ENCODE measurements at places on chromosomes 6 and 20.

DNA sequence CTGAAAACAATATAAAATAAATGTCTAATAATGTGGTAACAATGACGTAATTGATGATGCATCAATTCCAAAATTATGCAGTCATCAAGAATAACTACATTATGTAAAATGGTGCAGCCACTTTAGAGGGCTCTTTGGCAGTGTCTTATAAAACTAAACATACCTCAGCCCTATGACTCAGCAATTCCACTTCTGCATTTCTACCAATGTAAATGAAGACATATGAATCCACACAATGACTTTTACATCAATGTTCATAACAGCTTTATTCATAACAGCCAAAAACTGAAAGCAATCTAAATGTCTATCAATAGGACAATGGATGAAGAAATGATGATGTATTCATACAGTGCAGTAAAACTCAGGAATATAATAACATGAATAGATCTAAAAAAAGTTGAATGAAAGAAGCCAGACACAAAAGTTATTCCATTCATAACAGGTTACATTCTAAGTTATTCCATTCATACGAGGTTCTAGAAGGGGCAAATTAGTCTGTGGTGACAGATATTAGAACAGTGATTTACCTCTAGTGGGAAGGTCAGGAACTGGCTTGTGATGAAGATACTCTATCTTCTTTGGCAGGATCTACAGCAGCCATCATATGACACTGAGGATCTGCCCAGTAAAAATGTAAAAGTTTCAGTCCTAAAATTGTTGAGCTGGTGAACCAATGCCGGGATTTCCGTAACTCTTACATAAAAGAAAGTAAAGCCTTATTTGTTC lies 396.1 kb downstream of the PLCB1 start:
- DNase-seq = no peak

DNA sequence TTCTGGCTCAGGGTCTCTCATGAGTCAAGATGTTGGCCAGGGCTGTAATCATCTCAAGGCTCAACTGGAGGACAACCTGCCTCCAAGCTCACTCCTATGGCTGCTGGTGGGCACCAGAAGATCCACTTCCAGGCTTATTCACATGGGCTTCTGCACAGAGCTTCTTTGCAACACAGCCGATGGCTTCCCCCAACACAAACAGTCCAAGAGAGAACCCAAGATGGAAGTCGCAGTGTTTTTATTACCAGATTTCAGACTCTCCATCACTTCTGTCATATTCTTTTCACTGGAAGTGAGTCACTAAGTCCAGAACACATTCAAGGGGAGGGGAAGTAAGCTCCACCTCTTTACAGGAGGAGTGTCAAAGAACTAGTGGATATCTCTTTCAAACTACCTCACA lies 75.5 kb downstream of the CD164 start:
- no peak for DNase-seq

DNA sequence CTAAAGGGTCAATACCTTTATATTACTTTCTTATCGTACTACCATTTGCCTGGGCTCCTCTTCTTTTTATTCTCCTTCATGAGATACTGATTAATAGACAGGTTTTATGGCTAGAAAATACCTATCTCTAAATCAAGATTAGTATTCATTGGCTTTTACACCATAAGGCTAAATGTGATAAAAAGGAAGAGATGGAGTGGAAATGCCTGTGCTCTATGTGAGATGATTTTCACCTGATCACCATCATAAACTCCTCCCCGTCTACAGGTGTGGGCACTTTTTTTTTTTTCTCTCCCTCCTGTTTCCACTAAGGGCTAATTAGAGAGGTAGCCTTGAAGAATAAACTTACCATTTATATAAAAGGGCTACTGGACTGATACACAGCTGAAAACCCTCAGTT lies at the start of gene GLYATL3:
TSS of gene GLYATL3 (plus strand) at position 301 of the 400 bp plus-strand sequence. CDS start 12,068 bp downstream, outside the sequence.
- no peak for DNase-seq

GRCh38 chr6:158284007-158284875 lies 28.0 kb upstream of the TULP4 start:
- DNase-seq = peak; percentile 52

- DNase-seq = no peak
These were observed 65.2 kb downstream of the PPP1R14C start for GRCh38 chr6:150207931-150208570.

- no peak for DNase-seq
These were observed 136.3 kb upstream of the SLC22A23 start for GRCh38 chr6:3593161-3593560.

DNA sequence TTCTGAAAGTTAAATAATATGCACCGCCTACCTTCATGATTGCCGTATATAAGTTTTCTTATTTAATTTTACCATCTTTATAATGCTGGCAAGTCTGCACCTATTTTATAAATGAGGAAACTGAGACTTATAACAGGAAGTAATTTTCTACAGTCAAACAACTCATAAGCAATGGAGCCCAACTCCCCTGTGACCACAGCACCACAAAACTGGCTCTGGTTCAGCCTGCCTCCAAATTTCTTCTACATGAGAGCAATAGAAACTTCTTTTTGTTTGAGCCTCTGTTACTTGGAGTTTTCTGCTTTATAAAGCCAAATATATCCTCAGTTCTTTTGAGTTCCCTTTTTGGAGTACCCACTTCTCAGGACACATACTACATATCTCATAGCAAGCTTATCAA lies 131.1 kb upstream of the HSF2 start:
- DNase-seq = no peak

DNA sequence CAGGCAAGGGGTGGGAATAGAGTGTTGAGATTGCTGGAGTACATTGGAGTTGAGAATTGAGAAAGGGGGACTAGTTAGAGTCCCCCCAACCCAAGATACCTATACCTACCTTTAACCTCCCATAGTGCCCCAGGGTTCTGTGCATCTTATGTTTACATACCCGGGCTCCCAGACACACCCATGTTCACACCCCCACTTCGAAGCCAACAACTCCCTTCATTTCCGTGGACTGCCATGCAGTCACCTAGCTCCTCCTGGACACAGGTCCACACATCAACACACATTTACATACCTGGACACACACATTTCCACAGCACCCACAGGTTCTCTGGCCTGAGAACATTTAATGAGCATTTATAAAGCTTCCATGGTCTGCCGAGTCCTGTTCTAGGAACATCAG lies 5.1 kb downstream of the TMEM63B start:
- no peak for DNase-seq

Data from large intestine (tissue), 12 donors.